SK-N-SH (cell line): ENCODE measurements at places on chromosomes 3 and 15.

- no peak for DNase-seq
Observed at GRCh38 chr3:52361898-52362297, 45.8 kb downstream of the DNAH1 start.

DNA sequence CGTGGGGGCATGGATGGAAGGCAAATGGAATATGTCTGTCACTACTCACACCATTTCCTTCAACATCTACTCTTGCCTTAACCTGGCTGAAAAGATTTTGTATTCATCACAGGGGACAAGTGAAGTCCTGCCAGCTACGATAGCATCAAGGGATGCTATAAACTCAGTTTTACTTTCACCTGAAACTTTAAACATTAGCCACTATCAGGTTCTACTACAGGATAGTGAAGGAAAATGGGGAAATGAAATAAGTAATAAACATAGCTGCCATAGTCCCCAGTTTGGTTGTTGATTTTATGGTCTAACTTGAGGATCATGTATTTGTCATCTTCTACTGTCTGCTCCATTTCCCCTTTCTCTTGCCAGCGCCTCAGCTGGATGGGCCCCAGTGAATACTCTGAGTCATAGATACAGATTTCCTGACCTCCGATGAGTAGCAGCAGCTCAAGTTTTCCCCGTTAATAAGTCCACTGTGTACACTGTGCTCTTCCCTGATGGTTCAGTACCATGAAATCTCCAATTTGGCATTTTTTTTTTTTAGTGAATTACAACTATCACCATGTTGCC, 338.2 kb upstream of the SLCO3A1 start:
- no peak for DNase-seq

- DNase-seq, result no peak
Observed at GRCh38 chr15:64222573-64223366, 59.9 kb upstream of the PPIB start.

DNA sequence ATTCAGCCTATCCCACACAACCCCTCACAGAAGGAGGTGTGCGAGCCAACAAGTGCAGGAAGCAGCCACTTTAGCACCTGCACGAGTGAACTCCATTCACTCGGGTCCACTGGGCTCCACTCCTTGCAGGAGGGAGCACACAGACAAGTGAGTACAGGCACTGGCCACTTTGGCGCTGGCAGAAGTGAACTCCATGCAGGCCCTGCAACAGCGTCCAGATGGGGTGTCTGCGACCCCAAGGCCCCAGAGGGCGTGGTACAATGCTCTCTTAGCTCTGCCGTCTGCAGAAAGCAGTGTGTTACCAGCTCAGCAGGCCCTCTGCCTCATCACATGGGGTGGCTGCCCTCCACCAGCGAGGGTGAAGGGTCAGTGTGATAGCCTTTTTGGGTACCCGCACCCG, 388.0 kb upstream of the CNTN4 start:
- DNase-seq, result no peak

DNA sequence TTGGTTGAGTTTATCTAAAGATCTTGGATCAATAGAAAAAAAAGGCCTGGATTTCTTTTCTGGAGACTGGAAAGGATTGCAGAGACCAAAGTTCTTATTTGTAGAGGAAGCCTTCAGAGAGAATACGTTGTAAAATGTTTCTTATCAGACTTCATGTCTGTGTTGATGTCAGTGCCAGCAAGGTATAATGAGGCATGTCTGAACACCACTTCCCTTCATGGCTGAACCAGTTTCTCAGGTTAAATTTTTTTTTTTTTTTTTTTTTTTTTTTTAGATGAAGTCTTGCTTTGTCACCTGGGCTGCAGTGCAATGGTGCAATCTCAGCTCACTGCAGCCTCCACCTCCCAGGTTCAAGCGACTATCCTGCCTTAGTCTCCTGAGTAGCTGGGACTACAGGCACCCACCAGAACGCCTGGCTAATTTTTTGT, 17.8 kb upstream of the ZNF774 start:
- no peak for DNase-seq
